ENCODE measurements at places on chromosomes 7 and 10. TPM values are rescaled to one million over a fixed set of nuclear protein-coding genes. Genes with fewer than 3 reads are reported as not detected.

ZFAND4 gene
- total RNA-seq = 20.1 TPM

GAD2 gene
- total RNA-seq = not detected

HOXA5 gene
- total RNA-seq = not detected

MPP7 gene
- 0.08 TPM for total RNA-seq

NCAPG2 gene
- total RNA-seq = 67.2 TPM

OR13A1 gene
- total RNA-seq = 0.23 TPM

DYNC1I1 gene
- total RNA-seq = 0.32 TPM

C7orf57 gene
- total RNA-seq = not detected

UCN3 gene
- total RNA-seq = not detected

LIPF gene
- total RNA-seq = not detected

XRCC2 gene
- total RNA-seq = 10.7 TPM

CACNB2 gene
- 1.1 TPM for total RNA-seq

CCDC6 gene
- total RNA-seq = 45.0 TPM

OR6B1 gene
- not detected for total RNA-seq

SAMD8 gene
- total RNA-seq = 11.9 TPM

SLC18A3 gene
- total RNA-seq = not detected

FAM25A gene
- total RNA-seq = not detected

TCERG1L gene
- total RNA-seq = not detected

AS3MT gene
- not detected for total RNA-seq

IKZF1 gene
- 131 TPM for total RNA-seq

ZNF853 gene
- 0.13 TPM for total RNA-seq

AZGP1 gene
- 0.64 TPM for total RNA-seq

TMEM26 gene
- not detected for total RNA-seq

MMD2 gene
- total RNA-seq = not detected

HSPA12A gene
- total RNA-seq = 2.2 TPM

PTF1A gene
- not detected for total RNA-seq

AKR1D1 gene
- total RNA-seq = not detected

CYP3A7 gene
- not detected for total RNA-seq

NKX6-2 gene
- total RNA-seq = not detected

TMEM72 gene
- not detected for total RNA-seq

Data from GM12878 (cell line).